ENCODE measurements at places on chromosomes 4 and X. TPM values are rescaled to one million over a fixed set of nuclear protein-coding genes. Genes with fewer than 3 reads are reported as not detected.
A peak's percentile ranks its signal among the peaks of the same experiment; 100 is the strongest.

GRCh38 chr4:2768921-2769336 lies 12.8 kb upstream of the TNIP2 start:
- DNase-seq: no peak

- DNase-seq: no peak
Observed at GRCh38 chrX:23765868-23766267, 17.1 kb upstream of the SAT1 start.

- DNase-seq: no peak
Observed at GRCh38 chr4:53016099-53016820, 154.1 kb downstream of the RASL11B start.

GALNTL6 gene
- total RNA-seq: not detected

WDR17 gene
- total RNA-seq: 4.3 TPM

GRCh38 chr4:71472946-71473345 lies 134.1 kb downstream of the SLC4A4 start:
- no peak for DNase-seq

MYOZ2 gene
- not detected for total RNA-seq

GRCh38 chr4:66687459-66687858 lies 857.8 kb downstream of the CENPC start:
- DNase-seq: no peak

GYG2 gene
- 63.8 TPM for total RNA-seq

NOX1 gene
- total RNA-seq: not detected

GRCh38 chr4:110139815-110140214 lies 58.6 kb downstream of the ELOVL6 start:
- DNase-seq: no peak

GRCh38 chrX:134711135-134711921 lies 53.1 kb upstream of the PLAC1 start:
- DNase-seq: no peak

DNA sequence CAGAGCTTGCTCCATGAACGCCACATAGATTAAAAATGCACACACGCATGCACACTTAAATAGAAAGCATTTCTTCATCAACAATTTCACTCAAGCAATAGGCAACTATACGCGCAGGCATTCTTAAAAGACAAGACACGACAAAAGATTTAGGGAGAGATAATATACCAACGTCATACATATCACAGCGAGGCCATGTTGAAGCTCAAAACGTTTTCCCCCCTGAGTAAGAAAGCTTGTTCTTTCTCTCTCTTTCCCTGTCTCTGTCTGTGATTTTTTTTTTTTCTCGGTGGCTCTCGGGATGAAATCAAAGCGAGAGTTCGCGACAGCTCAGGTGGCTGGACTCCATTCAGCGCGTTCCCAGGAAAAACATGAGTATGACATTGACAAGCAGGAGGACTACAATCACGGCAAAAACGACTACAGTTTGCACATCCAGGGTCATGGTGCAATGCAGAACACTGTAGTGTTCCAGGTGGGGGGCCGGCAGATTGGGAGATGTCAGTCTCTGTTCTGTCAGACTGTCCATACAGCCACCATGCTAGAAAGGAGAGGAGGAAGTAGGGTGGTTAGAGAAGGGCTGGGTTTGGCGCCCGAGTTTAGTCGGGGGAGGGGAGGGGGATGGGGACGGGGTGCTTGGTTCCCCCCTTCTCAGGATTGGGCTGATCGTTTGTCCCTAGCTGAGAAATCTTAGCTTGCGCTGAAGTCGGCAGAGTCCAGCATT lies 30.7 kb downstream of the ARHGEF9 start:
- no peak for DNase-seq

DNA sequence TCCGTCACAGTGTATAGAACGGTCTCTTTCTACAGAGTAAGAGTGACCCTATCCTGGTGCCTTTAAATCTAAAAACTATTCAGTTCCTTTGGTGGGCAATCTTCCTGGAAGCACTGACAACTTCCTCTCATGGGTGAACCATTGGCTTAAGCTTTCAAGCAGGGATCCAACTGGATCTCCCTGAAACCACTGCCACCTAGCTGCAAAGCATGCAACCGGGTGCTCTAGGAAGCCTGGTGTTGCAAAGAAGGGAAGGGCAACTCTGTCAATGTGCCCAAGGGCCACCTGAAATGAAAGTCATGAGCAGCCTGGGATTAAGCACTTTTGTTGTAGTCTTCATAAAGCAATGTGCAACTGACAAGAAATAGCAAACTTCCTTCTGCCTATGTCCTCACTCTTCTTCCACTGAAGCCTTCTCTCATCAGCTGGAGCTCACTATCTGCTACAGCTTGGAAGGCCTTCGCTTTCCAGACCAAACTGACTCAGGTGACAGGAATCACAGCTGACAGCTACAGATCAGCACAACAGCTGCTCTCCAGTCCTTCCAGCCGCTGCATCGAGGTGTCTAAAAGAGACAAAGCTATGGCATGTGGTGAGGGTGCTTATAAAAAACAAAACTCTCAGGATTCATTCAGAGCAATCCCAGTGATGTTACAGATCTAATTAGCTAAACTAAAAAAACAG lies 46.1 kb downstream of the SETD7 start:
- DNase-seq: peak; percentile 79

DNA sequence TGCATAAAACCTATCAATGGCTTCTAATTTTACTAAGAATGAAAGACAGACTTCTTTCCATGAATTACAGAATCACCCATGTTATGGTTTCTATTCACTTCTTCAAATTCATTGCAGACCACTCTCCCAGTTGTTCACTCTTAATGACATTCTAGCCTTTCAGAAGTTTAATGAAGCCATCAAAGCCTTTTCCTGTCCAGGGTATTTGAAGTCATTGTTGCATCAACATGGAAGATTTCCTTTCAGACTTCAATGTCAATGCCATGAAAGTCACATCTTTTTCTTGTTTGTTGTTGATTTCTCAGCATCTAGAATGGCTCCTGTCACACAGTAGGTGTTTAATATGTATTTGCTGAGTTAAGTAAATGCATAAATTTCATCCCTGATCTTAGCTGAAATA lies 48.1 kb upstream of the ARSJ start:
- no peak for DNase-seq

BMX gene
- total RNA-seq: not detected

- DNase-seq: no peak
Observed at GRCh38 chr4:146212781-146213180, 1.6 kb upstream of the REELD1 start.

DNA sequence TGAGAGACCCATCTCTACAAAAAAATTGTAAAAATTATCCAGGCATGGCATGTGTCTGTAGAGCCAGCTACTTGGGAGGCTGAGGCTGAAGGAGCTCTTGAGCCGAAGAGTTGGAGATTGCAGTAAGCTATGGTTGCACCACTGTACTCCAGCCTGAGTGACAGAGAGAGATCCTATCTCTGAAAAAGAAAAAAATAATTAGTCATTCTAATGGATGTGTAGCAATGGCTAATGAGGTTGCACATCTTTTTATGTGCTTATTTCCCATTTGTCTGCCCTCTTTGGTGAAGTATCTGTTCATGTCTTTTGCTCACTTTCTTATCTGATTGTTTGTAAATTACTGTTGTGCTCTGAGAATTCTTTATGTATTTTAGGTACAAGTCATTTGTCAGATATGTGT lies 19.0 kb upstream of the MAML3 start:
- DNase-seq: no peak

CACNA1F gene
- total RNA-seq: 0.90 TPM

C4orf50 gene
- 0.19 TPM for total RNA-seq

GRCh38 chr4:150068300-150068960 lies 9.8 kb upstream of the DCLK2 start:
- no peak for DNase-seq

DNA sequence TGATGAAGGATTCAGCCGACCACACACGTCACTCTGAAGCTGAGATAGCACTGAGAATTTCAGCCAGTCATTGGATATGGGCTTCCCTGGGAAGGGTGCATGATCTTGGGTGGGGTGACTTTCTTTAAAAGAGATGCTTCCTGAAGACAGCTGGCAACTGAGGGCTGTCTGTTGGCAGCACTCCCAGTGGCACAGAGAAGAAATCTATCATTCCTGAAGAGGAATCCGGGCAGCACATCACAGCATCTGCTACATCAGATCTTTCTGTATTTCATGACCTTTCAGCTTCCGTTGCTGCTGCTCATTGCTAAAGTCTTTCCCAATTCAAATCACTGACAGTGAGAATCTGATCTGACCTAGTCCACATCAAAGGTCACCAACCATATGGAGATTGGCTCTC lies 193.8 kb upstream of the RBPJ start:
- DNase-seq: no peak

- DNase-seq: peak; percentile 7
Observed at GRCh38 chr4:23902222-23902804, 12.5 kb upstream of the PPARGC1A start.

DNA sequence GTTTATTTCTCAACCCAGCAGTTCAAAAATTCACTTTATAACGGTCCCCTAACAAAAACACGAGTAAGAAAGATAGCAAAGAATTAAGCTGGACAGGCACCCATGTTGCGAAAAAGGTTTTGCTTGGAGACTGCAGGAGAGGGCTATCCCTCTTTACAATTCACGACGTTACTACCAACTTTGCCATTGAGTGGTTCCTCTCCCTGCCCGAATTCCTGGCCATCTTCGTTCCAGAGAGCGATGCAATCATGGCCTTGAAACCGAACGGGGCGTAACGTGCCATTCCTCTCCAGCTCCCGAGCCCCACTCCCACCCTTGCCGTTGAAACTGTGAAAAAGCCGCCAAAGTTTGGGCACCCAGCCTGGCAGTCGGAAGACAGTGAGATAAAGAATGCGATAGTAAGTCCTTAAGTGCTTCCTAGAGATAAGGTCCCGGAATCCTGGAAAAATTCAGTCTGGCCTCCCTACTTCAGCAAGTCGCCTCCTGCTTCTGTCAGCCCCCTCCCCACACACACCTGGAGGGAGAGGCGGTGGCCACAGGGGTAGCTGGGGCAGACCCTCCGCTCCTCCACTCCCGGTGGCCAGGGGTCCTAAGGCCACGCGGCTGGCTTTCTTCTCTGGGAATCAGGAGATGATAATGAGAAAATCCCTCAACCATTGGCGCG lies 65.2 kb downstream of the FBXO8 start:
- DNase-seq: peak; percentile 50

Data from GM23338 (cell line).